Peyer's patch (tissue), 4 donors: ENCODE measurements at places on chromosomes 16 and 17. TPM values are rescaled to one million over a fixed set of nuclear protein-coding genes. Genes with fewer than 3 reads are reported as not detected.
A peak's percentile ranks its signal among the peaks of the same experiment; 100 is the strongest.

GRCh38 chr17:39164675-39165143 lies 1.3 kb downstream of the ARL5C start:
- DNase-seq, result peak; percentile 74

DNA sequence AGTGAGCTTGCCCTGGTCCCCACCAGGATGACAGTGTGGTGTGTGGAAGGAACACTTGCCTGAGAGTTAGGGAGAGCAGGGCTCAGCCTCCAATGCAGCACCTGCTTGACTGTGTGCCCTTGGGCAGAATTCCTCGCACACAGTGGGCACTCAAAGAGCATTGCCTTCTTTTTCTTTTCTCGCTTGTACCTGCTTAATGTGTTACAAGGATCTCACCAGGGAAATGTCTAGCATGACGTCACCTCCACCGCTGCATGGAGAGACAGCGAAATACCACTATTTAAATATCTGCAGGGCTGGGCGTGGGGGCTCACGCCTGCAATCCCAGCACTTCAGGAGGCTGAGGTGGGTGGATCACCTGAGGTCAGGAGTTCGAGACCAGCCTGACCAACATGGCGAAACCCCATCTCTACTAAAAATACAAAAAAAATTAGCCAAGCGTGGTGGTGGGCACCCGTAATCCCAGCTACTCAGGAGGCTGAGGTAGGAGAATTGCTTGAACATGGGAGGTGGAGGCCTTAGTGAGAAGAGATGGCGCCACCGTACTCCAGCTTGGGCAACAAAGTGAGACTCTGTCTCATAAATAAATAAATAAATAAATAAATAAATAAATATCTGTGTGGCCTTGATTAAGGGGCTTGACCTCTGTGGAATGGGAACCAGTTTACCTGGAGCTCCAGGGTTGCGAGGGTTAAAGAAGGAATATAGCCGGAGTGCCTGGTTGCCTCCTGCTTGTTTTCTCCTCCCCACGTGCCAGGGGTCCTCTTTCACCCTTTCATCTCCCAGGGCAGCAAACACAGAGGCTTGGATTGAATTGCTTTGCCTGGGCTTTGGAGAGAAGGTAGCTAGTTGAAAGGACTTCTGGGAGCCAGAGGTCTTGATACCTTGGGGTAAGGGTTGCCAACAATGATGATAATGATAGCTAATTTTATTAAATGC lies 16.3 kb downstream of the SNX29 start:
- DNase-seq, result no peak

Gene BEAN1
- not detected for total RNA-seq

DNA sequence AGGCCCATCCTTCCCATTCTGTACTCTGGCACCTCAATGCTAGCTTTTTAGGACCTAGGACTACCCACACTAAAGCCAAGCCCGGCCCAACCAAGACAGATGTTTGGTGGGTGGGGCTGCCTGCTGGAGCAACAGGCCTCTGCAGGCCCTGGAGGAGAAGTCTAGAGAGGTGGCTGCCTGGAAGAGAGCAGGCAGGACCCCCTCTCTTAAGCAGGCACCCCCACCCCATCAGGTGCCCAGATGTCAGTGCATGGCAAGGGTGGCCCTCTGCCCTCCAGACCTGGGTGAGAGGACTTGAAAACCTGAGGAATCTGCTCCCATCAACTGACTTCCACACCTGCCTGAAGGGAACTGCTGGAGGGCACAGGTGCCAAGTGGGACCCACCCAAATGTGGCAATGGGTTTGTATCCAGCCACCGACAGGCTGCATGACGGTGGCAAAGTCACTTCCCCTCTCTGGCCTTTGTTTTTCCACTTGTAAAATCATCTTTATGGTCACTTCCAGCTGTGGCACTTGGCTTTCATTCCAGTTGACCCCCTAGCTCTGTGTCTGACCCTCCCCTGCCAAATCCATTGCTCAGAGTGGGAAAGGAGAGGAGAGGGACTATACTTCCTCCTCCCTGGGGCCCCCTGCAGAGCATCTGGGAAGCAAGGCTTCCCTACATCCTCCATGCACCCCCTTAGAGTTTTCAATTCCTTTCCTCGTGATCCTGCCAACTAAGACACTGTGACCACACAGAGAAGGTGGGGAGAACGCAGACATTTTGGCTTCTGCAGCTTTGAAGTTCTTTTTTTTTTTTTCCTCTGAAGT lies 1.7 kb upstream of the STAT5A start:
- DNase-seq, result no peak

- no peak for DNase-seq
Measured at GRCh38 chr17:69218986-69219385, 9.6 kb downstream of the ABCA10 start.

- no peak for DNase-seq
Measured at GRCh38 chr16:64159976-64160375, 961.9 kb downstream of the CDH11 start.

Gene SLC9A5
- 1.2 TPM for total RNA-seq

Gene TBC1D3I
- total RNA-seq, result not detected

DNA sequence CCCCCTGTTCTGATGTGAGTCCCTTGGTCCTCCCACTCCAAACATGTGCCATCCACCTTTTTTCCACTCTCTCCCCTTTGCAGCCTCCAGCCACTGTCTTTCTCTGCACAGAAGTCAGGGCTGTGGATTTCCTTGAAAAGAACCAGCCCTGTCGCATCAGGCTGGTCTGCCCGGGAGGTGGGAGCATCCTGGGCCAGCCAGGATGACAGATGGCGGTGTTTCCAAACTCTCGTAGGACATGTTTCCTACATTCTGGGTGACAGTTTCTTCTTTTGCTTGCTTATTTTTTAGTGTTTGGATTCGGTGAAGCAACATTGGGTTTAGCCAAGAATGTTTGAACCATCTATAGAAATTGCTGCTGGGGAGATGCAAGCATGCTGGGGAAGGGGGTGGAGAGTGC lies 100.8 kb downstream of the CCDC182 start:
- no peak for DNase-seq

DNA sequence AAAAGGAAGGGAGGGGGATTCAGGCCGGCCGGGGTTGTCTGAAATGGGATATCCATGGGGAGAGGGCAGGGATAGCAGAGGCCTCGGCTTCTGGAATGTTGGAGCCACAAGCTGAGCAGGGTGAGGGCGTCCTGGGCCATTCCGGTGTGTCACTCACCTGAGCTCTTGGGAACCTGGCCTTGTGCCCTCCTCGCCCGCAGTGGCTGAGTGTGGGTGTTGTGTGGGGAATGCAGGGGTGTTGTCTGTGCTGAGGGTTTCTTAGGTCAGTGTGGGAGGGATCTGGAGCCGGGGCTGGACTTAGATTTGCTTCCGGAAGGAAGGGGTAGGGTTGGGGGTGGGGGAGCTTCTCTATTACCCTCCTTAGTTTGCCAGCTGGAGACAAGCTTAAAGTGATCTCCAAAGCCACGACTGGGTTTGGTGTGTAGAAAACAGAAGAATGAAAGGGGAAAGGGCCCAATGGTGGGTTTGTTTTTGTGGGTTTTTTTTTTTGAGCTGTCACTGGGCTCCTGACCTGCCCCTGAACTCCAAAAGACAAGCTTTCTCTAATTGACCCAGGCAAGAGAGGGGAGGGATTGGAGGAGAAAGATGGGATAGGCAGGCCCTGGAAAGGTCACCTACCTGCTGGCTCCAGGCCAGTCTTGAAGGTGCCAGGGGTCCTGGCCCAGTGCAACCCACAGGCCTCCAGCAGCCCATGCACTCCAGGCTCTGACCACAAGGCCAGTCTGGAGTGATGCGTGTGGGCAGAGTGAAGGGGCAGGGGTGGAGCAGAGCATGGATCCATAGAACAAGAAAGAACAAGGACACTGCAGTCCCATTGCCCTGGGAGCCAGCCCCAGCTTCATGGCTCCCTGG lies at the start of gene SULT1A2:
TSS of gene SULT1A2 (minus strand) at position 211 of the 852 bp plus-strand sequence. CDS start 1,120 bp downstream, outside the sequence.
- peak; percentile 87 for DNase-seq

GRCh38 chr16:66434619-66435430 lies 7.7 kb downstream of the BEAN1 start:
- peak; percentile 30 for DNase-seq

Gene DPEP2
- 3.1 TPM for total RNA-seq

DNA sequence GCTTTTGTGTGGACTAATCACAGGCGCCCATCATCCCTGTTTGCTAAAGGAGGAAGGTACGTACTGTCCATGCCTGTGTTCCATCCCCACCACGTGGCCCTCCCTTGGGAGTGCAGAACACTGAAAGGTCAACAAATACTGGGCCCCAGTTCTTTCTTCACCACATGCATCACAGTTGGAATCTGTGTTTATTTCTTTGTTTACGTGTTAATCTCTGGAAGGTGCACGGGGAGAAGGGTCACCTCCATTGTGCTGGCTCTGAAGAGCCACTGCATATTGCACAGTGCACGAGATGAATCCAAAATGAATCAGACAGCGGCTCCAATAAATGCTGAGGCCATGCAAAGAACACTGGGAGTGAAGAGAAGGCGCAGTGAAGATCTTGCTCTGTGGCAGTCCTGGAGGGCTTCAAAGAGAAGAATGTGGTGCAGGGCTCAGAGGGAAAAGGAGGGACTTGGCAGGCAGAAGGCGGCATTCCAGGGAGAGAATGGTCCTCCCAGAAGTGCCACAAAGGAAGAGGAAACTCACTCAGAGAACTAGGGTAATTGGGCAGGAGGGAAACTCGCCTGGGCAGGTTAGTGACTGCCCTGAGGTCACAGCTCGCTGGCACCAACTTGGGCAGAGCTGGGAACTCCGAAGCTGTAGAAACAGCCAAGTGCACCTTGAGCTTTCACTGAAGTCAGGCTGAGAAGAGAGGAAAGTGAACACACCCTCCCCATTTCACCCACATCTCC lies 3.7 kb downstream of the RPH3AL start:
- DNase-seq, result peak; percentile 66

DNA sequence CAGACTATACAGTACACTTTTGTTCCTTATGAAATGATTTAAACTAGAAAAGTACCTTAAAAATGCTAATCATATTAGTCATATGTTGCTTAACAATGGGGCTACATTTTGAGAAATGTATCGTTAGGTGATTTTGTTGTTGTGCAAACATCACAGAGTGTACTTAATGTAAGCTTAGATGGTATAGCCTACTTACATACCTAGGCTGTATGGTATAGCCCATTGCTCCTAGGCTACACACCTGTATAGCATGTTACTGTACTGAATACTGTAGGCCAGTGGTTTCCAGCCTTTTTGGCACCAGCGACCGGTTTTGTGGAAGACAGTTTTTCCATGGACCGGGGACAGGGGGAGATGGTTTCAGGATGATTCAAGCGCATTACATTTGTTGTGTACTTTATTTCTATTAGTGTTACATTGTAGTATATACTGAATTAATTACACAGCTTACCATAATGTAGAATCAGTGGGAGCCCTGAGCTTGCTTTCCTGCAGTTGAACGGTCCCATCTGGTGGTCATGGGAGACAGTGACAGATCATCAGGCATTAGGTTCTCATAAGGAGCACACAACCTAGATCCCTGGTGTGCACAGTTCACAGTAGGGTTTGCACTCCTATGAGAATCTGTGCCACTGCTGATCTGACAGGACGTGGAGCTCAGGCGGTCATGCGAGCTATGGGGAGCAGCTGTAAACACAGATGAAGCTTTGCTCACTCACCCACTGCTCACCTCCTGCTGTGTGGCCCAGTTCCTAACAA lies 35.0 kb upstream of the MRC2 start:
- DNase-seq, result no peak

- no peak for DNase-seq
Measured at GRCh38 chr16:53583401-53583800, 80.4 kb upstream of the AKTIP start.

Gene KIF19
- total RNA-seq, result 31.4 TPM

Gene CDH13
- total RNA-seq, result 4.1 TPM

DNA sequence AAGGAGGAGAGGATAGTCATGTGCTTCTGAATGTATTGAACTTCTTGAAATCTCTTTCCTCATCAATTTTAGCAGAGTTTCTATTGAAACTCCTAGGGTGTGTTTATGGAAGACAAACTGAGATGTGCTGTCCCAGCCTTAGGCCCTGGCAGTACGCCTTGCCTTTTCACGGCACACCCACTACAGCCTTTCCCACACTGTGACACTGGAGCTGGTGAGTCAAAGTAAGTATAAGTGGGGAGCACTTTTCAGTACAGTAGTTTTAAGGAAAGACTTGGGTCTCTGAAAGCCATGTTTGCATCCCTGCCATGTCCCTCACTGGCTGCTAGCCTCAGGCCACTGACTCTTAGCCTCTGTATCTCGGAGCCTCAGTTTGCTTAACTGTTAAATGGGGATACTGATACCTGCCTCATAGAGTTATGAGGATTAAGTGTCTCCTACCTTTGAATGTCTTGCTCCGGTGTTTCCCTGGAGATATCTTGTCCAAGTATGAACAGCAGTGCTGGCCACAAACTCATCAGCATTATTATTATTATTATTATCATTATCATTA lies 144.7 kb upstream of the CRHR1 start:
- peak; percentile 5 for DNase-seq

DNA sequence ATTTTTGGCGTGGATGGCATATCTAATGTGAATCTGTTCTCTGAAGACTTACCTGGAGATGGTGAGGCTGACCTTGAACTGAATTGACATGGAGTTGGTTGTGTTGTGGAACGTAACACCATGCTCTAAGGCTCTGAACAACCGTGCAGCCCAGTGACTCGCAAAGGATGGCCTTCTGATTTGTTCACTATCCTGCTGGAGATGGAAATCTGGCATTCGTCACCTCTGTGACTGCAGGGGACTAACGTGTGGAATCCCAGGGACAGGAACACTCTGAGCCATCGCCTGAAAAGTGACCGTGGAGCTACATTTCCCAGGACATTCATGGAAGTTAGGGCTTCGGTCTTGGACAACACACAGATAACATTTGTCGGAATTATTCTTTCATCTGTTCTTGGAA lies 61.1 kb downstream of the BANP start:
- DNase-seq, result no peak

Gene PROCA1
- not detected for total RNA-seq

GRCh38 chr17:76174037-76174436 lies 33.0 kb upstream of the FOXJ1 start:
- DNase-seq, result no peak
